ENCODE measurements at places on chromosomes 2 and 18. TPM values are rescaled to one million over a fixed set of nuclear protein-coding genes. Genes with fewer than 3 reads are reported as not detected.

- DNase-seq = no peak
Measured at GRCh38 chr2:73998451-73998850, 13.7 kb downstream of the TET3 start.

DNA sequence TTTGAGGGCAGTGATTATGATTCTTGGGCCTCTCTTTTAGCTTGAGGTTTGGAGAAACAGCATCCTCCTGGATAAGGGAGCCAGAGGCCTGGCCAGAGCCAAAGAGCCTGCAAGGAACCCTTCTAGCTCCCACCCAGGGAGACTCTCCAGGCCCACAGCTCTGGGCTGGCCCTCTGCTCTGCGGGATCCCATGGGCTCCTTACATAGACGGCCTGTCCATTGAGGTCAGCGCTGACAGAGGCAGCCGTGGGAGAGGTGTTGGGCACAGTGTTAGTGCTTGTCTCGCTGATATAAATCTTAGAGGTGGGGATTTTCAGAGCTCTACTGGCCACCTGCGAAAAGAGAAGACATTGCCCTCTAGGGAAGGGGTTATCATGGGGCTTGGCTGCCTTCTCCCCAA lies 67.2 kb downstream of the XDH start:
- DNase-seq = no peak

PDE1A gene
- 2.6 TPM for total RNA-seq

- no peak for DNase-seq
Measured at GRCh38 chr2:3222636-3223035, 155.0 kb downstream of the EIPR1 start.

DNA sequence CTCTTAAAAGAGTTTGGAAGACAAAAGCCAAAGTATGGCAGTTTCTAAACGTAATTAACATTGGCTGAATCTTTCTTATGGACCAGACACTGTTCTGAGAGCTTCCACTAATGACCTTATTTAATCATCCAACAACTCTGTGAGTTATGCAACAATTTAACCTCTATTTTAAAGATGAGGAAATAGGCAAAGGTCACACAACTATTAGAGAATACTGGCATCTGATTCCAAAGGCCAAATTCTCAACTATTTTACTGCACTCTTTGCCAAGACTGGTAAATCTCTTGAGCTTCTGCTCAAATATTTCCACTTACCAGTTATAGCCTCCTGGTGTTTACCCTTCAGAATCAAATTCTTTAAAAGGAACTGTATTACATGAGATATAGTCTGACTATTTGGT lies 42.1 kb upstream of the ERMN start:
- DNase-seq = no peak

GRCh38 chr18:40168026-40168425 lies 1787.0 kb upstream of the PIK3C3 start:
- no peak for DNase-seq

EFR3B gene
- total RNA-seq = 4.9 TPM

ATP8B1 gene
- 23.0 TPM for total RNA-seq

MFSD2B gene
- total RNA-seq = 1.7 TPM

DNA sequence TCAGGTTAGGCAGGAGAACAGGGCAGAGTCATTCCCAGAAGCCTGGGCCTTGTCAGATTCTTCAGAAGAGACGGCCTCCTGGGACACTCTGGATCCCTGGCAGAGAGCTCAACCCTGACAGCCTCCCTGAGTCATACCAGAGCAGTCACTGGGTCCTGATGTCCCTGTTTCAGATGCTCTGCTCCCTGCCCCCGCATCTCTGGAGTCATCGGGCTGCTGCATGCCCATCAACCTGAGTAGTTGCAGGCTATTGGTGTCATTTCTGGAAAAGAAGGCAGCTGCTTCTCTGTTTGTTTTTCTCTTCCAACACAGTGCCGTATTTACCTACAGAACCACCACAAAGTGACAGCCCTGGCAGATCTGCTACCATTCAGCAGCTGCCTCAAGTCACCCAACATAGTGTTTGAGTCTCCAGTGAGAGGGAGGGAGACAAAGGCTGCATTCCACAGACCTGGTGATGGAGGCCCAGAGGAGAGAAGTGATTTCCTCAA lies 145.1 kb downstream of the B3GNT2 start:
- DNase-seq = no peak

DNA sequence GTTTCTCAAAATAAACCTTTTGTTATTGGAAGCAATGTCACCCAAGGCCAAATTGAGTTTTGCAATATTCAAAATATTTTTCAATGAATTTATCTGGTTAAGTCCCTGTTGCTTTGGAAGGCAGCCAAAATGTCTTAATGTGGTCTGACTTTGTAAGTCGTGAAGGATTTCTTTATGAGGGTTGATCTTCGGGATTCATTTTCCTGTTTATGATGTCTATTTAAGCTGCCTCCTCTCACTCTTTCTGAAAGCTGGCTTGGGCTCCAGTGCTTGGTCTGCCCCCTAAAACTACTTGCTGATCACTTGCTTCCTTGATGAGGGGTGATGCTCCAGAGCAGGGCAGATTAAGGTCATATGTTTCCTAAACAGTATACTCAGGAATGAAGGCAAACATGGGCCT lies 141.1 kb downstream of the ANTXR1 start:
- DNase-seq = peak; percentile 47

GPR45 gene
- not detected for total RNA-seq

BMP10 gene
- total RNA-seq = not detected

RIT2 gene
- total RNA-seq = not detected

DNA sequence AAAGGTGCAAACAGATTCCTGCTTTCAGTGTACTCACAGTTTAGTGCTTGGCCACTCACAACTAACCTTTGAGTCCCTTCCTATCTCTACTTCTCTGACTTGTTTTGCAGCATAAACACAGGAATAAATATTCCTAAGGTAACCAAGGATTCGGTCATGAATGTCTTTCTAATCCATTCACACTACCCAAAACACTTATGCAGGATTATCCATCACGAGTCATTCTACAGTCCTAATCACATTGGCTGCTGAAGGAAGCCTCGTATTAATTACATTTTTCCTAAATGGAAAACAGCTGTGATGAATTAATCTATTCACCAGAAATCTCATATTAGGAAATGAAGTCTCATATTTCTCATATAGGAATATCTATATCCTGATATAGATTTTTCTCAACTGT lies 16.3 kb downstream of the RDH14 start:
- DNase-seq = no peak

GRCh38 chr18:77042583-77042982 lies 90.0 kb downstream of the MBP start:
- DNase-seq = no peak

GRCh38 chr2:11787991-11788390 lies 41.6 kb downstream of the LPIN1 start:
- no peak for DNase-seq

GRCh38 chr2:2568411-2568810 lies 237.3 kb upstream of the MYT1L start:
- DNase-seq = no peak

DNA sequence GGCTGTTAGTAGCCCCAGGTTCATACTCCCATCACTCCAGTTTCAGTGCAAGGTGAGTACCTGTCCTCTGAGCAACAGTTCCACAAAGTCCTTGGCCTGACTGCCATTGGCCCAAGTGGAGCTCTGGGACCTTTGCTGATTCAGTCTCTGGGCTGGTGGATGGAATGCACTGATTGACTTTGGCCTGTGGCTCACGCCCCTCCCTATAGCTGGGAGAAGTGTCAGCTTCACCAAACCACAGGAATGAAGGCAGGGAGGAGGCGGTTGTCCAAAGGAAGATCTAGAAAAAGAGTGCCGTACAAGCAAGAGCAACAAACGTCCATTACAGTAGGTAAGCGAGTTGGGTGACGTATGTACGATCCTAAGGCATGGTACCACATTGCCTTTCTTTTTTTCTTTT lies 34.0 kb downstream of the QPCT start:
- DNase-seq = no peak

GRCh38 chr18:75760208-75760607 lies 332.7 kb upstream of the SMIM21 start:
- DNase-seq = no peak

RNF125 gene
- total RNA-seq = 8.6 TPM

- DNase-seq = no peak
Measured at GRCh38 chr2:59184276-59185020, 943.3 kb upstream of the FANCL start.

RAB31 gene
- 31.1 TPM for total RNA-seq

DNA sequence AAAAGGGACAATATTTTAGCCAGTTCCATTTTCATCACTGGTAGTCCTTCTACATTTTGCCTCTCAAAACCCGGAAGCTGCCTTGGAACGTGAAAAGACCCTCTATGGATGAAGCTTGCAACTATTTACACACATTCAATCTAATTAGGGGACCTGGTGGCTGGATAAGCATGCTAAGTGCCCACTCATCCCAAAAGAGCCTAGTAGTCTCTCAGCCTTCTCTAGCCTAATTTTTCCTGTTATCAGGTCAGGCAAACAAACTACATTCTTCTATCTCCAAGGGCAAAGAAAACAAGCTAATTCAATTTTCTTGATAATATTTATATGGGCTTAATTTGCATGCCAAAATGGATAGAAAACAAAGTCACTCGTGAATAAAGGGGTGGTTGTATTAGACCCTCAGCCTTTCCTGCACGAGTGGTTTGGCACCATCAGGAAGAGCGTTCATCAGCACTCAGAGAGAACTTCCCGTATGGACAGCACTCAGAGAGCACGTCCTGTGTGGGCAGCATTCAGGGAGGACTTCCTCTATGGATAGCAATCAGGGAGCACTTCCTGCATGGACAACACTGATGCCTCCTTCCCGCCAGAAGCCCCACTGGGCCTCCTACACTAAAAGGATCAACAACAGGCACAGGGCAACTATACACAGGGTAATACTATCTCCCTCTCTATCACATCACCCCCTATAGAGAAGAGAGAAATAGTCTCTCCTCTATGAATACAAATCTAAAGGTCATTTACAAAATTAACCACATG lies 122.2 kb downstream of the RBMS1 start:
- no peak for DNase-seq

GRCh38 chr2:30231996-30232800 lies 864 bp downstream of the LBH start:
- DNase-seq = peak; percentile 76

DNA sequence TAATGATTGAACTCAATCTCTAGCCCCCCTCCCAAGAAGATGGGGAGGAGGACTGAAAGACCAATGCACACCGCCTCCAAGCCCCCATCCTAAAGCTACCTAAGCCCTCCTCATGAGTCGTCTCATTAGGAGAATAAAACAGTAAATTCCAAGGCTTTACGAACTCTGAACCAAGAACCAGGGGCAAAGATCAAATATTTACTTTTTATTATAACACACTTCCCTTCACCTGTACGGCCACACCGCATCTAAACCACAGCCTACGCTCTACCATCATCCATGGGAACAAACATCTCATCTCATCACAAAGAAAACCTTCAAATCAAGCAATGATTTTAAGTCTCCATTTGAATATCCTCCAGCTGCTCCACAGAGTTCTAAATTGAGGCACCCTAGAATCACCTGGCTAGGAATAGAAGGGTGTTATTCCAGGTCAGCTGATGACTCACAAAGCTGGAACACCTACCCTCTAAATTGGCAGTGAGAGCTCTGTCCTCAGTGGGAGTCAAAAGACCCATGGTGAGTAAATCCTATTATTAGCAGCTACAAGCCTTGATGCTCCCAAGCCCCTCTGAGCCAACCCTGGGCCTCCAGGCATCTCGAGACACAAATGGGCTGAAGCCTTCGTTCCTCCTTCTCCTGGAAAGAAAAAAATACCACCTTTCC lies 45.6 kb upstream of the BZW1 start:
- DNase-seq = no peak

GRCh38 chr2:25903216-25903776 lies 25.0 kb upstream of the ASXL2 start:
- no peak for DNase-seq

GRCh38 chr2:111122631-111123421 lies 2.1 kb downstream of the BCL2L11 start:
- DNase-seq = peak; percentile 57

GRCh38 chr2:191351298-191351697 lies 106.1 kb downstream of the MYO1B start:
- no peak for DNase-seq

- DNase-seq = peak; percentile 4
Measured at GRCh38 chr2:199130501-199130900, 327.2 kb downstream of the SATB2 start.

DNA sequence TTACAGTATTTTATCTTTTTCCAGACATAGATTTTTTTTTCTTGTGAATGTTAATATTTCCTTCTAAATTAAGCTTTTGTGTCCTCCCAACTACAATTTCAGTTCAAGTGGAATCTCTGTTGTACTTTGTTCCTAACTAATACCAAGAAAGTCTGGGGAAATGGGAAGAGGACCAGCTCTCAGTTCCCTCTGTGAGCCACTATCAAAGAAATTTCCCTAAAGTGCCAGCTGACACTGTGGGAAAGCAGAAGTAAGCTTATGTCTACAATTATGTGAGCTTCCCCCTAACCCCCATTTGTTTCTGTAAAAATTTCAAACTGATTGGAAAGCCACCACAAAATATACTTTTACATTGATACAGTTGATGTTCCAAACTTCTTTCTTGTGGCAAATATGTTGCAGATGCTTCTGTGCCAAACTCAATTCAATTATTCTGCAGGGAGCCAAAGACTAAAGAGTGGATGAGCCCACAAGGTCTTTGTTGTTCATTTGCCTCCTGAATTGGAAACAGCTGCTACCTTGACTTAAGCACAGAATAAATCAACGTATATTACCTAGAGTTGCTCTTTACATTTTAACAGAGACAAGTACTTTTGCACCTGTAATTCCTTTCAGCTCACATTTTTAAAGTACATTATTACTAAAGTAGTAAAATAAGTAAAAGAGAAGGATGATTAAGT lies 306.6 kb downstream of the PTH2R start:
- DNase-seq = no peak

GRCh38 chr2:20884829-20885228 lies 61.9 kb upstream of the LDAH start:
- no peak for DNase-seq

DPY30 gene
- 41.9 TPM for total RNA-seq

DNA sequence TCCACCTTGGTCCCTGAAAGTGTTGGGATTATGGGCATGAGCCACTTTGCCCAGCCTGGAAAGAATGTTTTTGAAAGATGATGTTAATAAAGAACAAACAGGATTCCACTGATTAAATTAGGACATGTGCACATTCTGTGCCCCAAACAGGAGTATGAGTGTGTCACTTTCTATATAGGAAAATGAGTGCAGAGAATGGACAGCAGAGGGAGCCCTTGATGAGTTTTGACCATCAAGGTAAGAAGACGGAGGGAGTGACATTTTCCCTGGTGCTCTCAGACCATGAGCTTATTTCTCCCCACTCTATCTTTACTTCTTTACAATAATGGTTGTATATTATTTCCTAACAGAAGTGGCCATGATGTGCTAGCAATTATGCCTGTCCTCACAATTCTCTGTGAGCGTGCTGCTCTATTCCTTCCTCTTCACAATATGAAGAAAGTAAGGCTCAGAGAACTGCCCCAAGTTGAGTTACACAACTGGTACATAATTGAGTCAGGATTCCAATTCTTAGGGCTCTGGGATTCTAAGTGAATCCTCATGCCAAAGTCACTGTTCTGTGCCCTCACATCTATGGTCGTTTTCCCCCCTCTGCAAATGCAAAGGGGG lies 20.6 kb downstream of the RPL37A start:
- DNase-seq = peak; percentile 68

CPS1 gene
- 4.7 TPM for total RNA-seq

FAP gene
- total RNA-seq = 64.6 TPM

GRCh38 chr2:62660582-62661262 lies 44.8 kb upstream of the EHBP1 start:
- DNase-seq = peak; percentile 61

PRSS56 gene
- not detected for total RNA-seq

All from skin of body (tissue), 3 donors.